Cardiac atrium fibroblast (primary cell): ENCODE measurements at places on chromosomes 6 and 20. TPM values are rescaled to one million over a fixed set of nuclear protein-coding genes. Genes with fewer than 3 reads are reported as not detected.

SRMS gene
- total RNA-seq, result not detected in 2 replicates

OR2B2 gene
- total RNA-seq, result not detected in 2 replicates

COL11A2 gene
- 0.16 and 0.18 TPM in 2 replicates for total RNA-seq

SIRPD gene
- not detected in 2 replicates for total RNA-seq

SYCP2 gene
- 0.18 and 0.32 TPM in 2 replicates for total RNA-seq

RAMACL gene
- 0.72 and 0.97 TPM in 2 replicates for total RNA-seq
